ENCODE measurements at places on chromosomes 3 and 15.

DNA sequence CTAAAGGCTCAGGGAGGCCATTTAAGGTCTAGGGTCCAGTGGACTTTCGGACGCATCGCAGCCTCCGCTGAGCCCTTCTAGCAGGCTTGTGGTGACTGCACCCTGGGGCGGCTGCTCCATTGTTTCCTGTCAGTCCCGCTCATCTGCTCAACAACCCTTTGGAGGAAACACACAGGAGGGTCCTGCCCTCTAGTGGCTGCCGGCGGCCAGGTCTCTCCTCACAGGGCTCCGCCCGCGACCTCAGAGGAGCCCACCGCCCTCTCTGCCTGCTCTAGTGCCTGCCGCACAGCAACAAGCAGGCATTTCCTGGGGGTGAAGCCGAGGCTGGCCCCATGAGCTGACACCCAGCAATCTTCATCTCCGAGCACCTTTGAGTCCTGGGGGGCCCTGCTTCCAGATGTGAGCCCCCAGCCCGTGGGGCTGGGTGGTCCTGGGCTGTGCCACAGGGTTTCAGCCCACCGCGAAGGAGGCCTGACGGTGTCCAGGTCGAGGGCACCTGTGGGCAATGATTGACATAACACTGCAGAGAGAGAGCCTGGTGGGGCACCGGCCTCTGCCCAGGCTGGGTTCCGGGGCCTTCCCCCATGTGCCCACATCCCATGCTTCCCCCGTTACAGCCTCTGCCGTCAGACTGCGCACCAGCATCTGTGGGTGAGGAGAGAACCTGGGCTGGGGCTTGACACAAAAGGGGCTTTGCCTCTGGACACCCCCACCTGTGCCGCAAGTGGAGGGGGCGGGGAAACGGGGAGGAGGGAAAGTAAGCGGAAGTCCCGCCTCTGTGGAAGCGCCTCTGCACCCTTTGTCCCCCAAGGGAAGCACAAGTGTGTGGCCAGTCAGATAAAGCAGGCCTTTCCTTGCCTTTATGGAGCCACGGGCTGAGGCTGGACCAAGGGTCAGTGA is 27.0 kb upstream of the SFMBT1 start:
- peak; percentile 83 for DNase-seq

DNA sequence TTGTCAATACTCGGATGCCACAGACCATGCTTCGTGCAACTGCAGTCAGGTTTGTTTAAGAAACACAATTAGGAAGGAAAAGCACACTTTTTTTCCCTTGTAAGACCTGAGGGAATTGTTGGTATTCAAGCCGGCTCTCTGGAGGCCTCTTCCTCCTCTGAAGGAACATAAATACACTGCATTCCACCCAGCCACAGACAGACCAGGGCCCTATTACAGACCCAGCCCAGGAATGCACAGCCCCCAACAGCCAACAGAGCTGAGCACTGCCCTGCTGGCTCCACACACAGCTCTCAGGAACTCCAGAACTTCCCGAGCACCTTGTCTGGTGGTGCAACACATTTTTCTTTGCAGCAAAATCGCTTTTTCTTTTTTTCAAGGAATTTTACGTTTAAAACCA is 488.7 kb upstream of the PROK2 start:
- DNase-seq = no peak

DNA sequence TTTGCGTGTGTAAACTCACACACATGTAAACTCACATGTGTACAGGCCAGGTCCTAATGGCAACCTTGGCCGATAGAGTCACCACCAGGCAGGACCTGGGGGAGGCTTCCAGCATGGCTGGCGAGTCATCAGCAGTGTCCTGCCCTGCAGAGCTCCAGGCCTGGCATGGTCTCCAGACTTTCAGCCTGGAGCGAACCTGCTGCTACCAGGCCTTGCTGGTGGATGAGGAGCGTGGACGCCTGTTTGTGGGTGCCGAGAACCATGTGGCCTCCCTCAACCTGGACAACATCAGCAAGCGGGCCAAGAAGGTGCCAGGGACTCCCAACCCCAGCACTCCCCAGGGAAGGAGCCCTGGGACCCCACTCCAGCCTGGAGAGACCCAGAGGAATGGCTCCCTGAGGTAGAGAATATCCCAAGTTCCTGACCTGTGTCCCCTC is 1.0 kb downstream of the SEMA3B start:
- DNase-seq = no peak

GRCh38 chr3:113179235-113179824 is 32.0 kb upstream of the BOC start:
- no peak for DNase-seq

- DNase-seq = no peak
Observed at GRCh38 chr15:52682781-52683180, 3.6 kb upstream of the ATOSA start.

DNA sequence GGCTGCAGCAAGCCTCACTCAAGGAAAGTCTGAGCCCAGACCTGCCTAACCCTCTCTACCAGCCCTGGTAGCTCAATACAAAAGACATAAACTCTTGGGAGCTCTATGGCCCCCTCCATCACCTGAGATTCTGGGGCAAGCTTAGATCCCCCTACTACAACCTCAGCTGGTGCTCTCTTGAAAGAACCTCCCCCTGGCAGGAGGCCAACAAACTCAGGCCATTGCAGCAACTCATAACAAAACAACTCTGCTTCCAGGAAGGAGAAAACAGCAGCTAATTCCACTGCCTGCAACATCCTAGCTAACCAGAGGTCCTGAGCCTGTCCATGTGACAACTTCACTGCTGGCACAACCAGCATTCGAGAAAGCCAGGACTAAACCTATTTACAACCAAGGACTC is 169.2 kb downstream of the ROBO1 start:
- no peak for DNase-seq

DNA sequence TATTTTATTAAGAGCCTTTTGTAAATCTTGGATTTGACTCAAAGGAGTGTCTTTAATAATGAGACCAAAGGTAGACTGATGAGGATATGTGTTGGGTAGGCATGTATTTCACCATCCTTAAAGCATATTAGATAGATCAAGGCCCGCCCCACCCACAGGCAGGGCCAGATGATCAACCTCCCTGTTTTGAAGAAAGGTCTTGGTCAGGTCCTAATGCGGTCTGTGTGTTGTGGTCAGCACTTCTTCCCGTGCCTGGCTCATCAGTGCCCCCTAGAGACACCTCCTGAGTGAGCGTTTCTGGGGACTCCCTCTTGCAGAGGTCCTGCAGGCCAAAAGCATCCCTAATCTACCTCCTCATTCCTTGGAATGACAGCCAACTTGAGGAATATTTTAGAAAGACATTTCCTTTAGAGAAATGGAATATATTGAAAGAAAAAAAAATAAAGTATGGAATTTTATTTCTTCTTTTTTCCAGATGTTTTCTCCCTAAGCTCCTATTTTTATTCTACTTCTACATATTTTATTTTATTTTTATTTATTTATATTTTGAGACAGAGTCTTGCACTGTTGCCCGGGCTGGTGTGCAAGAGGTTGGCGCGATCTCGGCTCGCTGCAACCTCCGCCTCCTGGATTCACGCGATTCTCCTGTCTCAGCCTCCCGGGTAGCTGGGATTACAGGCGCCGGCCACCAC is 6.0 kb downstream of the TM4SF4 start:
- peak; percentile 60 for DNase-seq

DNA sequence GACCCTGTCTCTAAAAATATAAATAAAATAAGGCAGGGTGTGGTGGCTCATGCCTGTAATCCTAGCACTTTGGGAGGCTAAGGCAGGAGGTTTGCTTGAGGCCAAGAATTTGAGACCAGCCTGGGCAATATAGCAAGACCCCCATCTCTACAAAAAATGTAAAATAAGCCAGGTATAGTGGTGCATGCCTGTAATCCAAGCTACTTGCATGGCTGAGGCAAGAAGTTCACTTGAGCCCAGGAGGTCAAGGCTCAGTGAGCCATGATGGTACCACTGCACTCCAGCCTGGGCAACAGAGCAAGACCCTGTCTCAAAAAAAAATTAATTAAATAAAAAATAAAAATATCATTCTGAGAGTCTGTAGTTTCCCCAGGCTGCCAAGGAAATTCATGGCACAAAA is 4.1 kb upstream of the JAGN1 start:
- no peak for DNase-seq

DNA sequence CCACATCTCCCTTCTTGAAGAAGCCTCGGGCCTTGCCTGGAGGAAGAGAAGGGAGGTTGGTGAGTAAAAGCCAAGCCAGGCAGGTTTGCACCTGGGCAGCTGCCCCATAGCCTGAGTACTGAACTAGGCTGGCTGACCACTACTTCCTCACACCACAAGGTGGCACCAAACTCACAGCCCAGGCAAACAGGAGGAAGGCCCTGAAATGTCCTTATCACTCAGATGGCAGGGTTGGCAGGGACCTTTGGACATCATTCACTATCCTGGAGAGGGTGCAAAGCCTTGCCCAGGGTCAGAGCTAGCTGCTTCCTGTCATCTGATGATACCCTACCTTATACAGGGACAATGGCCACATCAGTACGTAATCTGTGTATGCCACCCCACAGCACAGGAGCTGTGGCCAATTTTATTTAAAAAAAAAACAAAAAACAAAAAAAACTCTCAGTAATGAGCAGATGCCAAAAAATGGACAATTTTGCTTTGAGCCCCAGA is 2.2 kb upstream of the GRAMD2A start:
- peak; percentile 73 for DNase-seq

DNA sequence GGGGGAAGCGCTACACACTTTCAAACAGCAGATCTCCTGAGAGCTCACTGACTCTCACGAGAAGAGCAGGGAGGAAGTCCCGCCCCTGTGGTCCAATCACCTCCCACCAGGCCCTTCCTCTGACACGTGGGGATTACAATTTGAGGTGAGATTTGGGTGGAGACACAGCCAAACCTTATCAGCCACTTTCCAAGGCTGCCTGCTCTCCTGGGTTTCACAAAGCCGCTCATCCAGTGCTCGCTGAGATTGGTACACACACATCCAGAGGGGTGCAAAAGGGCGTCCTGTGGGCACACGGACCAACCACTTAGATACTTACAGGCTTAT is 23.1 kb downstream of the XXYLT1 start:
- no peak for DNase-seq

GRCh38 chr3:151918253-151919029 is 45.0 kb downstream of the SUCNR1 start:
- no peak for DNase-seq

GRCh38 chr3:173936316-173936715 is 538.8 kb downstream of the NLGN1 start:
- no peak for DNase-seq

DNA sequence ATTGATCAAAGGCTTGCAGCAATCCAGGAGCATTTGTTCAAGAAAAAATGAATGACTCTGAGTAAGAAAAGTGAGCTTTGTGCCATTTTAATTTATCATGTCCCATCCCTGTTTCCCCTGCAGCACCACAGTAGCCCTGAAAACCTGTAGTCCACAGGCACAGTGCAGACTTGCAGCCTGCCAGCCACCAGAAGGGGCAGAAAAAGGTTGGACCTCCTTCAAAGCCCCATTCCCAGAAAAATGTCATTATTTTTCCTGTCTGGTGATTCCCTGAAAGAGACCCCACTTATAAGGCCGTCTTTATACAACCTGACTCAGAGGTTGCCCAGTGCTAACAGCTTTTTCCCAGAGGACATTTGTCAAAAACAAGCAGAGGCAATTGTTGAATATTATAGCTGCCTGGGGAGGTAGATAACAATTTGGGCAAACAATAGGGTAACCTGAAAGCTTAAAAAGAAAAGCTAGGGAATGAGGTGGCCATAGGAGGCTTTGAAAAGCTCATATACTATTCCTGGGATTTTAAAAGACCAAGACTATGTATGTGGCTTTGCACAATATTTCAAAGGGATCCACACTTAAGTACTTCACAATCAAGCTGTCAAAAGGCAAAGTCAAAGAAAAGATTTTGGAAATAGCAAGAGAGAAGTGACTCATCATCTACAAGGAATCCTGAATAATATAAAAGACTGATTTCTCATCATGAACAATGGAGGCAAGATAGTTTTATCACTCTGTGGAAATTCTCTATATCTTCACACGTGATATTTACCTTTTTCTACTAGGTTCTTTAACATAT is 136.8 kb upstream of the PLXNA1 start:
- no peak for DNase-seq

GRCh38 chr15:91849749-91850161 is 3.8 kb upstream of the SLCO3A1 start:
- no peak for DNase-seq

DNA sequence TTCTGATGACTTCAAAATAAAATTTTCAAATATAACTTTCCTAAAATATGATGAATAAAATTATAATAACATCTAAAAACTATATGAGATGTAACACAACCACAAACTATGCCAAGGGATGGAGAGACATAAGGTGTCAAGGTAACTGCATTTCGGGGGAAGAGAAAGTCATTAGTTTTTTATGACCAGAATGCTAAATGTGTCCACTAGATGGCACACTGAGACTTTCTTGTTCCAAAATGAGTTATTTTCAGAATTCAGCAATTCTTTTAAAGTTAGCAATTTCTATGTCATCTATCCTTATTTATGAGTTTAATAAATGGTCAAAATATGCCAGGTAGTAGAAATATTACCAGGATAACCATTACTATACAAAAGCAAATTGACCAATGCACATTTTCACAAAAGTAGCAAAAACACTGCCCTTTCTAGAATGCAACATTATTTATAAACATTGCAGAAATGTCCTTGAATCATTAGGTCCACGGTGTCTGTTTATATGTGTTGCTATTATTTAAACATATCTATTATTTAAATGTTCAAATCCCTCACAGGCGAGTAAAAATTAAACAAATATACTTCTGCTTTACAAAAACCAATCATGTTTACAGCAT is 374.2 kb downstream of the PLCL2 start:
- no peak for DNase-seq

GRCh38 chr15:39281094-39281493 is 299.8 kb upstream of the THBS1 start:
- DNase-seq = no peak

DNA sequence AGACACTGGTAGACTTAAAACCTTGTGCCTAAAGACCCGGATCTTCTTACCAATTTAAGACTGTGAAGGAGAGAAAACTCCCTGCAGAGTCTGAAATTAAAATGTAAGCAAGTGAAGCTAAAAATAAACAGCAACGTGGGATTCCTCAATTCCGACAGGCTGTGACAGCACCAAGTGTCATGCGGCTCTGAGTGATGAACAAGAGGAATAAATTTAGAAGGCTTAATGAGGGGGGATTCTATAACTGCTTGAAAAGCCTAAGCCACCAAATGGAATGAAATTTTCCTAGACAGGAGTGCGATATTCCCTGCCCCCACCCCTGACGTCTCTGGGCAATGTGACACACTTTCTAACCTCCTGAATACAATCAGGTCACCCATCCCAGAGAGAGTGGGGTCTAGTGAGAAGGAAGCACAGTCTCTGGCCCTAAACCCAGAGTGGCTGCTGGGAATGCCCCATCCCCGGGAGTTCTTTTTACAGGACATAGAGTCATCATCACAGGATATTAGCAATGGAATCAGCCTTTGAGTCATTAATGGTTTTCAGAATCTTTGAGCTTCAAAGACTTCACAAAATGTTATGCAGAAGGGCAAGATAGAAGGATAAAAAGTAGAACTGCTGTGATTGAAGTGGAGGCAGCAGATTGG is 114.3 kb downstream of the EDEM1 start:
- no peak for DNase-seq

- DNase-seq = no peak
Observed at GRCh38 chr15:39438260-39438659, 142.6 kb upstream of the THBS1 start.

GRCh38 chr3:122679882-122680474 is 661 bp upstream of the PARP14 start:
- DNase-seq = no peak

- no peak for DNase-seq
Observed at GRCh38 chr3:54240-54639, 142.3 kb upstream of the CHL1 start.
